Breast epithelium (tissue), 4 donors: ENCODE measurements at places on chromosomes 3 and 15. TPM values are rescaled to one million over a fixed set of nuclear protein-coding genes. Genes with fewer than 3 reads are reported as not detected.

DNA sequence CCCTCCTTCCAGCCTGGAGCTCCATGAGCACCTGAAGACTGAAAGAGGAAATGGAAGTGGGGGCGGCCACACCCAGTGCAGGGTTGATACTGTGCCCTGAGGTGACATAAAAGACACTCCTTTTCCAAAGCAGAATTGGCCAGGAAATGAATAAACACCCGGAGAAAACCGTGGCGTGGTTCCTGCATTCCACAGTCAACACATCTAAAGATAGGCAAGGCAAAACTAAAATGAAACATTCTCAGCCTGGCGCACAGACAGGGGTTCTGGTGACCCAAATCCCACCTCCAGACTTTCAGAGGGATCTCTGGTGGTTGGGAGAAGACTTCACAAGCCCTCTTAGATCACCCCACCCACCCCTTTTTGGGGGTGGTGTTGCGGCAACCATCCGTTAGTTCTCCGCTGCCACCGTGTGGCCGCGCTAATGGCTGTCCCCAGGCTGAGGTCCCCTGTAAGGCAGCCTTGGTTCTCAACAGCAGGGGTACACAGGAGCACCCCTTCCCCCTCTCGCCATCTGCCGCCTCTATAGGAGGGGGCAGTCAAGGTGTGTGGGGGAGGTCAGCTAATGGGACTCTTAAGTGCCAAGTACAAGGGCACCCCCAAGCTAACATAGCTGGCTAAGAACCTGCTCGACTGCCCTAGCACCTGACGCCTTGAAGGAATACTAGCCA is 2.5 kb upstream of the MST1R start:
- peak; percentile 31 for DNase-seq

DNA sequence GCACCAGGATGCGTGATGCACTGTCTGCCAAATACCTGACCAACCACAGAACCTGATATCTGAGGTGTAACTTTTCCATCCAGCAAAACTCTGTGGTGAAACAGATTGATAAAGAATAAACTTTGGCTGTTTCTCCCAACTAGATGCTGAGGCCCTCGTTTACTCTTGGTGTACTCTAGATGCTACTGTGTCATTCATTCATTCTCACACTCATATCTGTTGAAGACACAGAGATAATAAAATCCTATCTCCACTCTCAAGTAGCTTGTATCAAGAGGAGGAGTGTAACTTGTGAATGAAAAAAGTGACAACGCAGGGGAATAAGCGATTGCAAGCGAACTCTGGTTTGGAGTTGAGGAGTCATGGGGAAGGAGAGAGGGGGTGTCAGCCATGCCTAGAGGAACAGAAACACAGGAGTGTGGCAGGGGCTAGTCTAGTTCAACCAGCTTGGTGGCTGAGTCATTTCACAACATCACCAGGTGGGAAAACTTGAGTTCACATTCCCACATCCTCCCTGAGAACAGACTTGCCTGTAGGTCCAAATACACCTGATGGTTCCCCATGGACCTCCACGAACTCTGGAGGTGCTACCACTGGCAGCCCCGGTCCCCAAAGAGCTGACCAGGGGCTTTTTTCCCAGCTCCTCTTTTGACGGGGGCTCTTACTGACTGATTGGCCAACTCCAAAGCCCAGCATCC is 73.3 kb upstream of the SNRK start:
- DNase-seq: no peak

DNA sequence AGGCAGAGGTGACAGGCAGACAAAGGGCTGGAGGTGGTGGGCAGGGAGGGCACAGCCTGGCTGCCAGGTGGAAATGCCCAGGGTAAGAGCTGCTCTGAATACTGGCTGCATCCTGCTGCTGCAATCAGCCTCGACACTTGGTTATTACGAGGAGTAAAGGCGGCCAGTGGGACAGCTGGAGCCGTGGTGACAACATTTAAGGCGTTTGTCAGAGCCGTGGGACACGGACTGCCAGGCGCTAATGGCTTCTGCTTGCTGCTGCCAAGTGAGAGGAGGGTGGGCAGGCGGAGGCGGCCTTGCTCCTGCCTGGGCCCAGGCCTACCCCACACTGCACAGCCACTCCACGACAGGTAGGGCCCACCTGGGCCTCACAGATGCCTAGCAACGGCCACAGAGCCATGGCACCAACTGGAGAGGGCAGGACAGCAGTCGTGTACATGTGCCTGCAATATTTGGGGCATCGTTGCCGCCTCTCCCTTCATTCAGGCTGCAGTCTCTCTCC is 49.2 kb upstream of the TMEM115 start:
- no peak for DNase-seq

ITGA11 gene
- total RNA-seq: 8.5 TPM

DGKG gene
- 2.1 TPM for total RNA-seq

GRCh38 chr3:103055021-103055520 is 620.3 kb downstream of the ZPLD1 start:
- DNase-seq: no peak

KNG1 gene
- not detected for total RNA-seq

DNA sequence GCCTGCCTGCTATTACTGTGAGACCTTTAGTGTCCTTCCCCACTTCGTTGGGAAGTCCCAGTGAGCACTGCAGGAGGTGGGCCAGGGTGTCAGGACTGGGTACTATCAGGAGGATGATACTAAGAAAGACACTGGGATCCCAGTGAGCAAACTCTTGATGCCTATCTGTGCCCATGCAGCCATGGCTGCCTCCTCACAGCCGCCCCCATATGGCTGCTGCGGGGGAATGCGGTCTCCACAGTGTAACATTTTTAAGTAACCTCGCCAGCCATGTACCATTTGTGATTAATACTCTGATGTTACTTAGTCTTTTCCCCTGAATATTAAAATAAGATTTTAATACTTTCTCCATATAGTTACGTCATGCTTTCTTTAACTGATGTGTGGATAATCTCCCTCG is 312.2 kb downstream of the RYR3 start:
- DNase-seq: no peak

MAPKBP1 gene
- 11.5 TPM for total RNA-seq
